ENCODE measurements at places on chromosomes 1 and 21.

DNA sequence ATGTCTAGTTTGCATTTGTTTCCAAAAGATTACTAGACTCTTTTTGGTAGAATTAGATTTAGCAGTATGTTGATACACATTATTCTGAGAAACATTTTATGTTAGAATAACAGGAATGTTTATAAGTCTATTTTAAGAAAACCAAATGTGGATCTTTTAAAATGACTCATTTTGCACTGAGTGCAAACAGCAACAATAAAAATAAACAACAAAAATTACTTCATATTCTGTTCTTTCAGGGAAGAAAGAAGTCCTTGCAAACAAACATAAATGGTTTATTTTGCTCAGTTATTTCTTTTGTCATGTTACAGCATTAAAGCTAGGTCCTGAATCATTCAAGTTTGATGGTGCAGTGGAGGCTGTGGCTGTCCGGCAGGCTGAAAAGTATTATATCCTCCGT, 106.8 kb upstream of the TENT5C start:
- no peak for DNase-seq

DNA sequence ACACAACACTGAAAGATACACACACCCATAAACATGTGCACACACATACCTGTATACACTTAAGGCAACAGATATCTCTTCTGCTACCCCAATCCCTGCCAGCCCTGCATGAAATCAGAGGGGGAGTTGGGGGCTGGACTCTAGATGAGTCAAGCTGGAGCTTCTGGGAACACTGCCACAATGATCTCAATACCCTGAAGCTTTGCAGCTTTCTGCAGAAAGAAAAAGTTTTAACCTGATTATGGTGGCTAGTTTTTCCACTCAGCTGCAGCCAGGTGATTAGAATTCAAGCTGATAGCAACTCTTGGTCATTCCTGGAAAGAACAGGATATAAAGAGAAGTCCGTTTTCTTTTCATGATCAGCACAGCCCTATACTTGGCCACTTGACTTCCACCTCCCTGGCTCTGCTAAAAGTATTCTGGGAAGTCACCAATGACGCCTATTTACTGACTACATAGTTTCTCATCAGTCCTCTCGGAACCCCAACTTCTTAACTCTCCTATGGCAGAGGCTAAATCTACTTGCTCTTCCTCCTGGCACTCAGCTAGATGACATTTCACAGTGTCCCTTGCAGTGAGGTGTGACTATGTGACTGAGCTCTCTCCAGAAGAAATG, 20.7 kb upstream of the DNASE2B start:
- no peak for DNase-seq

DNA sequence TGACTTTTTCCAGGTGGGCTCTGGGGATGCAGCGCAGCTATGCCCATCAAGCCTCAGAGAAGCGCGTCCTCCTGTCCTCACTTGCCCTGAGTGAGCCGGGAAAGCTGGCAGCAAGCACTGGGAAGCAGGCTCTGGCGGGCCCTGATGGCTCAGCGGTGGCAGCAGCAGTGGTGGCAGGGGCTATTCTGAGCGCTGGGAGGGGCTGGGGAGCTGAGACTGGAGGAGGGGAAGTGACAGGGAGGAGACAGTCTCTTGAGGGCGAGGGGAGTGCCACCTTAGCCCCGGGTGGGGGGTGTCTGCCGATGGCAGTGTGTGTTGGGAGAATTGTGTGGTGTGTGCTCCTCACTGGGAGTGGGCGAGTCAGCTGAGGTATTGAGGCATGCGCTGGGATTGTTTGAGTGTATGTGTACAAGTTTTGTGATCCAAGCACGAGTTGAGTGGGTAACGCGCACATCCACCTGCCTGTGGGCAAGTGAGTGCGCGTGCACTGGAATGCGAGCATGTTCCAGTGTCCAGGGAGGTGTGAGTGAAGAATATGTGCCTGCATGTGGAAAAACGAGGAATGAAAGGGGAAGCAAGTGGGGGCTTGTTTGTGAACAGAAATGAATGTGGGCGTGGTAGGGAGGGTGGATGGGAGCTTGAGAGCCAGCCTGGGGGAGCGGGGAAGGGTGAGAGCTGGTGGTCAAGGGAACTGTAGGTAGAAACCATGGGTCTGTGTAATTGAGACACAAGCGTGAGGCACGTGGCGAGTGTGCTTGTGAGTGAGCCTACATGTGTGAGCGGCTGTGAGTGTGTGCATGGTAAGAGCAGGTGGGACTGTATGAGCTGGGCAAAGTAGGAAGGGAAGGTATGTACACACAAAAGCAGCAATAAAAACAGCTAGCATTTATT, 2.9 kb upstream of the FOXO6 start:
- no peak for DNase-seq

GRCh38 chr1:217133092-217133491, 409.9 kb upstream of the ESRRG start:
- DNase-seq = no peak

DNA sequence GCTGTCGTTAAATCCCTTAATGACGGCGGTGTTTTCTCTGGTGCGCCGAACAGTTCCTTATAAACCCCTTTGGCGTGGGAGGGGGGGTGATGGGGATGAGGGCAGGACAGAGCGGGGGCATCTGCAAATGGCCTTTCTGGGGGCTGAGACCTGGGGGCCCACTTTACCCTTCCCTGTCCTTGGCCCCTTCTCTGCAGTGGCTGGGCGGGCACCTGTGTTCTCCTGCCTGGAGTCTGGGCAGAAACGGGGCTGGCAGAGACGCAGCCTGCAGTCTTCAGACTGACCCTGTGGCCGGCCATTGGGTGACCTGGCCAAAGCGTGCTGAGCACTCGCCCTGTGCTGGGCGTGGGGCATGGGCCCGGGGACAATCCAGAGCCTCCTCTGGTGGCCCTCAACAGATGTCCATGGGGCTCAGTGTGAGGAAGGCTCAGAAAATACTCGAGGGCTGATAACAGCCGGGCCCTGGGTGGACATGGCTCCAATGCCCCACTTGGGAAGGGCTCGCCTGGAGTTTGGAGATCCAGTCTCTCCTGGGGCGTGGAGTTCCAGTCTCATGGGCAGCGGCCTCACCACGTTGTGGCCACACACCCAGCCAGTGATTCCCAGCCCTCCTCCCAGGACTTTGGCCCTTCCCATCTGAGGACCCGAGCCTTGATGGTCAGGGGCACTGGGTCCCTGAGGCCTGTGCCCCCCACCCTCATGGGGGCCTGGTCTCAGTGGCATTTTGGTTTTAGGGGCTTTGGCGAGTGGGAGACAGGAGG, 50.8 kb upstream of the ACTRT2 start:
- DNase-seq = no peak

GRCh38 chr21:45361033-45361997, 43.6 kb upstream of the COL18A1 start:
- no peak for DNase-seq

DNA sequence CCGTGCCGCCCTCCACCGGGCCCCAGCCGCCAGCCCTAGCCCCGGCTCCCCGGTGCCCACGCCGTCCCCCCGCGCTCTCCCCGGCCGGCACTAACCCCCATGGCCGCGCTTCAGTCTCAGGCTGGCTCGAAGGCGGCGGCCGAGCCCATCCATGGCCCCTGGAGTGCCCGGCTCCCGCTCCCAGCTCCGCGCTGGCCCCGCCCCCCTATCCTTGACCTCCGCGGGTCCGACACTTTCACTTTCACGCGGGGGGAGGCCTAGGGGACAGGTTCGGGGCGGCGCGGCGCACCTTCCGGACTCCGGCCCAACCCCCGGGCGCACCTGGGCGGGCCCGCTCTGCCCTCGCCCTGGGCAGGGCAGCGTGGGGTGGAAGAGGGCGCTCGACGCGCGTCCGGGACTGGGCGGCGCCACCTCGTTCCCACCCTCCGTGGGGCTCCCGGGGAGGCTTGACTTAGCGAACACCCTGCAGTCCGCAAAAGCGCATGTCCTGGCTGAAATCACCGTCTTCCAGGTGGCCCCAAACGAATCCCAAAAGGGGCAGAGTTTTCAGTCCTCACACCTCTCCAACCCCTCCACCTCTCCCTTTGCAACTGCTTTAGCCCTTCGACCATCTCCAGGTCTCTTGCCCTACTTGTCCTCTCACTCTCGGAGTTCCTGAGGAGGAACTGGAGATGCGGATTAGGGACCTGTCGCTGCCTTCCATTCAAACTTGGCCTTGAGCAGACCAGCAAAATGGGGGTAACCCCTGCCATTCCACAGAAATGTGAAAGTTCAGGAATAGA, 3.9 kb upstream of the DENND2D start:
- peak; percentile 62 for DNase-seq

DNA sequence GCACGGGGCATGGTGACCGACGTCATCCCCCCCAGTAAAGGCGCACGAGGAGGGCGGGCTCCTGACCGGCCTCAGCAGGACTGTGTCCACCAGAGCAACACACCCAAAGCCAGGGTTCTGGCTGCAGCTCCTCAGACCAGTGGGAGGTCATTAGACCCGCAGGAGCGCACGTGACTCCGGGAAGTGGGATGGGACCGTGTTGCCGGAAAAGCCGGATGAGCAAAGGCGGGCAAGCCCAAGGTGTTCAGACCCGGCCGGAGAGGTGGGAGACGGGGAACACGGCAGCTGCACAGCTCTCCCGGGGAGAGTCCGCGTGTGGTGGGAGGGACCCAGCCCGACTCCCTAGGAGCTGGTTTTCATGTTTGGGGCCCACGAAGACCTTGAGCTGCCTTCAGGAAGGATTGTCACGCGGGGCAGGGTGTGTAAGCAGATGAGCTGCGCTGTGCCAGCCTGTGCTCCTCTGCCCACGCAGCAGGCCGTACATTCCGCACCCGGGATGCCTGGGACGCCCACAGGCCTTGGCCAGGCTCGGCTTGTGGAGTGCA, 20.6 kb upstream of the TRAPPC10 start:
- DNase-seq = no peak

DNA sequence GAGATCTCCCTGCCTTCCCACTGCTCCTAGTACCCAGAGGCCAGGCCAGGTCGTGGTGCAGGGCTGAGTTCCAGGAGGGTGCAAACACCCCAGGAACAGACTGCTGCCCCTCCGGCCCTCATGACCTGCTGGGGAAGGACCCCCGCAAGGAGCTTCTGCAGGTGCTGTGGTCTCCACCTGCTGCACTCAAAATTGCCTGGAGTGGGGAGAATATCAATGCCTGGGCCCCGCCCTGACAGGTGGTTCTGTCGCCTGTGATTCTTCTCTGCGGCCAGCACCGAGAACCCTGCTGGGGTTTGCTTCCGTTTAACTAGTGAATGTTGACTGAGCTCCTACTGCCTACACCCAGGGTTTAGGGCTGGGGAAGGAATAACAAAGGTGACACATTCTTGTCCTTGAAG, 2.1 kb upstream of the TFF3 start:
- no peak for DNase-seq

GRCh38 chr1:35172022-35172421, 20.9 kb downstream of the SFPQ start:
- no peak for DNase-seq

GRCh38 chr1:213119794-213120193, 68.8 kb downstream of the RPS6KC1 start:
- DNase-seq = no peak

- DNase-seq = no peak
Measured at GRCh38 chr1:208033236-208033635, 122.3 kb upstream of the CD34 start.

DNA sequence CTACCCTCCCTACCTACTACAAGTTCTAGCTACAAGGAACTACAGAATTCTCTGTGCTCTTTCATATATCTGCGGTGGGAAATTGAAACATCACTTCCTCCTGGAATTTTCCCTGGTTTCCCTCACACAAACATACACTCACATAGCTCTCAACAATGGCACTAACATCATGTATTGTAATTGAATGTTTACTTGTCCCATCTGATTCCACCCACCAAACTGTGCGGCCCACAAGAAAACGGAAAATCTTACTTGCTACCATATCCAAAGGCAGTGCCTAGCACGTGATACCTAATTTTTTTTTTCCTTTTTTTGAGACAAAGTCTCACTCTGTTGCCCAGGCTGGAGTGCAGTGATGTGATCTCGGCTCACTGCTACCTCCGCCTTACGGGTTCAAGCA, 33.9 kb downstream of the NDC1 start:
- DNase-seq = no peak

GRCh38 chr1:156750711-156751450, 594 bp downstream of the HDGF start:
- no peak for DNase-seq

DNA sequence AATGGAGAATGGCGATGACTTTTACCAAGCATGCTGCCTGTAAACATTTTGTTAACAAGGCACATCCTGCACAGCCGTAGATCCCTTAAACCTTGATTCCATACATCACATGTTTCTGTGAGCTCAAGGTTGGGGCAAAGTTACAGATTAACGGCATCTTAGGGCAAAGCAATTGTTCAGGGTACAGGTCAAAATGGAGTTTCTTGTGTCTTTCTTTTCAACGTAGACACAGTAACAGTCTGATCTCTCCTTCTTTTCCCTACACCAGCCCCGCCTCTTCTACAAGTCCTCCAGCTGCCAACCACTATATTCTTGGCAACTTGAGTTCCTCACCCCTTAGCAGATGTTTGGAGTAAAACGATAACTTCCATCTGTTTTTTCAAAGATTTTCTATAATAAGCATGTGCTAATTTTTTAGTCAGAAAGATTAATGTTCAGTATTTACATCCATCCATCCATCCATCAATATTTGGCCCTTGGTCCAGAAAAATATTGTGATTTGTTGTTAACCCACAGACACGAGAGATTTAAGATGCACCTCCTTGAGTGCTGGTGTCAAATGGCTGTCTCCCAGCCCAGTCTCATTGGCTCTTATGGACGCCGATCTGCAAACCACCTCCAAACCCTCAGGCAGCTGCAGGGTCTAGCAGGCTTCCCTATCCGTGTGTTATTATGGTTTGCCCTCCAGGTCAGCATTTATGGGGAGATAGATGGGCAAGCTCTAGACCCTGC, 3.8 kb downstream of the DNALI1 start:
- DNase-seq = no peak

Data from activated CD4-positive, alpha-beta T cell treated with anti-CD3 and anti-CD28 coated beads, Interleukin-2, amount 50 U/mL, for 16 hours (primary cell).